ENCODE measurements at places on chromosomes 3 and 15.

GRCh38 chr3:132236701-132237651 lies 80.2 kb upstream of the ACP3 start:
- DNase-seq, result no peak

DNA sequence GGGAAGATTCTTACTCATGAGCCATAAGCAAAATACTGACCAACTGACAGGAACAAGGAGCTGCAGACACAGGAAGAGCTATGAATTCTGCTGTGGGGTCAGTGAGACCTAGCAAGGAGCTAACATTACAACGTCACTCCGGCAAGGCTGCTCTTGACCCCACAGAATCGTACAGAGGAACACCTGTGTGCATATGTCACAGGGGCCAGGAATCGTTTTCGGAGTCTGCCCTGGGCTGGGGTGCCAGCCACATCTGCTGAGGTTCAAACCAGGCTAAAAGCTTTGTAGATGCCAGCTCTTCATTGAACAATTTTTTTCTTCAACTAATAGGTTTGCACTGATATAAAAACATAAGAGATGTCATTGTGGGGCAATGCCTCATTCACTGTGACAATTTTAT lies 82.6 kb downstream of the LRRK1 start:
- DNase-seq, result no peak

DNA sequence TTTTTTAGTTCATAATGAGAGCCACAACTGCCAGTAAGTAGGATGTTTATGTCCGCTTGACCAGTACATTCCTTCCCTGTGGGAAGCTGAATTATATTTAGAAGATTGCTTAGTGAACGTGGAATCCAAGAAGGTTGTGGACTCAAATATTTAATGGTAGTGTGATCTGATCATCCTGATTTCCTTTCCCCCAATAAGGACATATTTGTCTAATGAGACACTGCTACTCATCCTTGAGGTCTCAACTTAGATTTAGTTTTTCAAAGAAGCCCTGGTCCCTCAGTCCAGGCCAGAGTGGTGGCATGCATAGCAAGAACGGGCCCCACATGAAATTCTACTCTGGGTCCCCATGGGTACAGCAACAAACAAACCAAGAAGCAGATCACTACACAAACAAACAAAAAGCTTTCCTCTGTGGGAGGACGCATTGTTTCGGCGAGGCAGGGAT lies 60.8 kb downstream of the USP13 start:
- DNase-seq, result peak; percentile 32

DNA sequence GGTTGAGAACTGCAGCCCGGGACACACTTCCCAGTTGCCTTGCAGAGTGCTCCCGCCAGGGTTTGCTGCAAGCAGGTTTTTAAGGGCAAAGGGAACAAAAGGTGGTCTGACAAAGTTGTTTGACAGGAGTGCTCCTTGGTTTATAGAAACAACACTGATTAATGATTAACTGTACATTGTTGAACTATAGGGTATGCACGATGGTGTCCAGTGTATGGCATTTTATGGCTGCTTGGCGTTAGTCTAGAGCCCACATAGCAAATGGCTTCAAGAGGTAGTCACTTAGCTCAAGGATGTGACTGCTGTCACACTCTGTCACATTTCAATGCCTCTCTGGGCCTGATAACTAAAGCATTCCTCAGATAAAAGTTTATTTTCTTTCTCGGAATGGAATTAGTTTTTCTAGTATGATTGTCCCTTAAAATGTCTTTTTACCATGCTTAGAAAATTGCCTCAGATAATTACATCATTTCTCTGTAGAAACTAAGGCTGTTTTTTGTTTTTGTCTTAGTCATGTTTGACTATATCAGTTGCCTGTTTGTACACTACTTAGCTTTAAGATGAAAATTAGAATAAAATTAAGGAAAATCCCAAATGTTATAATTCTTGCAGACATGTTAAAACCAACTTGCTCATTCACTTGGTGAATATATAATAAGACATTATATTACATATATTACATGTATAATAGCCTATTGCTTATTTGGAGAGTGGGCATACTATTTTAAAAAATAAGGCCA lies 61.3 kb upstream of the GATM start:
- DNase-seq, result no peak

- DNase-seq, result no peak
Observed at GRCh38 chr3:122213650-122214049, 30.2 kb downstream of the CASR start.

Measured in stromal cell of bone marrow (primary cell).